ENCODE measurements at places on chromosomes 2 and 18.

DNA sequence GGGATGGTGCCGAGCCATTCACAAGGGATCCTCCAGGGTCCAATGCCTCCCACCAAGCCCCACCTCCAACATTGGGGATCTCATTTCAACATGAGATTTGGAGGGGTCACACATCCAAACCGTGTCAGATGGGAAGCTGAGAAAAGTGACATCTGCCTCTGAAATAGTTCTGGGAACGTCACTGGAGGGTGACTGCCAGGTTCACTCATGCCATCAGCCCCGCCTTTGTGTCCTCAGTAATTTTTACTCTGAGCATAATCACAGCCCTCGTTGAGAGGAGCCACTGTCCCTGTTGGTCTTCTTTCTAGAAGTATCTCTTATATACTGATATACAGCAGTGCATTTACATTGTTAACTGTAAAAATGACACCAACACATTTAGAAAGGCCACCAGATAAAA, 67.4 kb downstream of the KLHL29 start:
- DNase-seq = no peak

GRCh38 chr18:78454221-78454620, 525.4 kb upstream of the SALL3 start:
- no peak for DNase-seq

DNA sequence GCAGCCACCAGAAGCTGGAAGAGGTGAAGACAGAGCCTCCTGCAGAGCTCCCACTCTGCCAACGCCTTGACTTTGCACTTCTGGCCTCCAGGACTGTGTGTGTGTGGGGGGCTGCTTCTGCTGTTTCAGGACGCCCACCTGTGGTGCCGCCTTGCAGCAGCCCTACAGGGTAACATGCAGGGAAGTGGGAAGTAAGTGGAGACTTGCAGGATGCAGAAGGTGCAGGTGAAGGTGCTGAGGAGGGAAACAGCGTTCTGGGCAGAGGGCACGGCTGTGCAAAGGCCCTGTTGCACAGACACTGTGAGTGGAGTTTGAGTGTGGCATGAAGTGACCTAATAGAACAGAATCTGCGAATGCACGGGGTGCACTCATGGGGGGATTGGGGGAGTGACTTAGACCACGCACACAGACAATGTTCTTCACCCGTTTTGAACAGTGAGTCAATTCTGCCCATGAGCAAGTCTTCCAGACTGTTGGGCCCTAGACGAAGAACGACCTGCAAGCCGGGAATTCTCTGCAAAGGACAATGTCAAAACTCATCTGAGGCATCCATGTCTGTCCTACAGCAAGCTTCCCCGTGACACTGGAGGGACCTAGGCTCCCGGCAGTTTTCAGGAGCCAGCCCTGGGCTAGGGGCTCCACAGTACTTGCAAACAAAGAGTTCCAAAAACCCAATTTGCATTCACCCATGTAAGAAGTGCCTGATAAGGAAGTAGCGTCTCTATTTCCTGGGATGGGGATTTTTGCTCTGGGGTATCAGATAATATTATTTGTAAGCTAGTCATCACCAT, 19.0 kb downstream of the MBP start:
- DNase-seq = no peak

DNA sequence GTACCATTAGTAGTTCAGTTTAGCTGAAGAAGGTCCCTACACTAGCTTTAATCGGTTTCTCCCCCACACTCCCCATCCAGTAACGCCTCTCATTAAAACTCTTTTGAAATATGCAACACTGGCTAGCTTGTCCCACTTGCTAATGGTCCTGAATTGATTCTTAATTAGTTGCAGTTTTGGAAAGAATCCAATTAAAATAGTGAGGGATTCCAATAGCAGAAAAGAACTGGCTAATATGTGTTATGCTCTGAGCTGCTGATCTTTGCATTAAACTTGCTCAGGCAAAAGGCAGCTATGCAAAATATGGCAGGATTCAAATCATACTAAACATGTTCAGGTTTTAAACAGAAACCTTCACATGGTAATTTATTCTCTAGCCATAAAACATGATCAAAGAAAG, 252.5 kb upstream of the HNRNPA3 start:
- DNase-seq = no peak

GRCh38 chr2:160210599-160211138, 10.6 kb upstream of the ITGB6 start:
- peak; percentile 76 for DNase-seq

- DNase-seq = peak; percentile 82
These were observed 102.5 kb upstream of the PIEZO2 start for GRCh38 chr18:11251891-11252270.

GRCh38 chr2:26717362-26717761, 24.8 kb downstream of the KCNK3 start:
- no peak for DNase-seq

Data from choroid plexus epithelial cell (primary cell).